Activated CD4-positive, alpha-beta T cell treated with anti-CD3 and anti-CD28 coated beads, Interleukin-2, amount 10 ng/mL, durations not matched to agents 7 days and 5 days (primary cell): ENCODE measurements at places on chromosomes 6 and 20. TPM values are rescaled to one million over a fixed set of nuclear protein-coding genes. Genes with fewer than 3 reads are reported as not detected.

ARG1 gene
- total RNA-seq: not detected

VGLL2 gene
- total RNA-seq: not detected

MAP3K7 gene
- 35.2 TPM for total RNA-seq

EYA2 gene
- total RNA-seq: not detected

HLA-DOA gene
- 1.6 TPM for total RNA-seq

BPI gene
- total RNA-seq: not detected

MATN4 gene
- total RNA-seq: 0.25 TPM

HEY2 gene
- not detected for total RNA-seq

MCM8 gene
- total RNA-seq: 32.1 TPM
